ENCODE measurements at places on chromosomes 1 and 21.

- no peak for DNase-seq
Observed at GRCh38 chr1:229381234-229381633, 38.4 kb upstream of the CCSAP start.

- DNase-seq = no peak
Observed at GRCh38 chr1:40341491-40342380, 24.6 kb upstream of the COL9A2 start.

DNA sequence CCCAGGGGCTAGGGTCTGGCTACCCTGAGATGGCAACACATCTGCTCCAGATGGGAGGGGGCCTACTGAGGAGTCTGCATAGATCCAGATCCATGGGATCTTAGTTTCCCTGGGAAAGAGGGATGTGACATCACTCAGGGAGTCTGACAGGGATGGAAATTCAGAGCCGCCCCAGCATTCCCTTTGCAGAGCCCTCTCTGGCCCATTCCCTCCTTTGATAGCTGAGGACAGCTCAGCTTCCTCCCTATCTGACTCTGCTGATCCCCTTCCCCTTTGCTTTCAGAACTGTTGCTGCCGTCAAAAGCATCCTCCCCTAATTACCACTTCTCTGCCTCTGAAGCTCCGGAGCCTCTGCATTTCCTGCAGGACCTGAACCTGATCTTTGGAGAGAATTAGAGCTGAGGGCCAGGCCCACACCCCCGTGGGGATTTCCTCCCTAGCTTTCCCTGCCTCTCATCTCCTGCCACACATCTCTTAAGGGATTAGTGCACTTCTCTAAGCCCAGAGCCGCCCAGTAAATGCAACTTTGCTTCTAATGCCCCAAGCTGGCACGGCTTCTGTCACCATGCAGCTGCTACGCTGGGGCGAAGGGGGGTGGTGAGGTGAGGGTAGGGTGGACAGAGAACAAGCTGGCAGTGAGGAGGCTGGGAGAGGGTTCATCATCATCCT, 9.5 kb upstream of the ASCL5 start:
- DNase-seq = no peak

DNA sequence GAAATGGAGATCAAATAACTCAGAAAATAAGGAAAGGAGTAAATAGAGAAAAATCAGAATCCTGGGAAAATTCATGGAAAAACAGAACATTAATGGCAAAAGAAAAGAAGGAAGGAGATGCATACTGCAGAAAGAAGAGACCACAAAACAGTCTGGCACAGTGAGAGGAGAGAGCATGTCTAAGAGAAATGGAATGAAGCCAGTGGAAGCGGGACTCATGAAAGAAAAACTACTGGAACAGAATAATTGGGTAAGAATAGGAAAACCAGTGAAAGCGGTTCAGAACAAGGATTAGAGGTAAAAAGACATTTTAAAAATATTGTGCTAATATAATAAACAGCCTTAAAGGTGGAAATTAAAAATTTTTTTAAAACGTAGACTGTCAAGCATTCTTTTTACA, 93.6 kb upstream of the GREM2 start:
- DNase-seq = no peak

DNA sequence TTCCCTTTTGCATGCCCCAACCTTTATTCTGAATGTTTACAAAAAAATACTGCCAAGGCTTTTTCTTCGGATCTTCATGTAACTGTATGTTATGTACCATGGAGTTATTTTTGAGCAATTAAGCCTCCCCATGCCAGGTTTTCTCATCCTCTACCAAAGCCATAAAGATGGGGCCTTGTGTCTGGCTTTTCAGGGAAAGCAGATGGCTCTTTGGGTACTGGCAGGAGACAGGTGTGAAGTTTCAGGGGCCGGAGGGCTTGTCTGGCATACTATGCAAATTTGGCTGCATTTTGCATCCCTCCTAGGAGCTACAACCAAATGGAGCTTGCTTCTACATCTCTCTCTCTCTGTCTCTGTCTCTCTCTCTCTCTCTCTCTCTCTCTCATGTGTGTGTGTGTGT, 28.1 kb upstream of the PLXNA2 start:
- no peak for DNase-seq

- no peak for DNase-seq
Observed at GRCh38 chr1:210597555-210598134, 268.9 kb downstream of the HHAT start.

DNA sequence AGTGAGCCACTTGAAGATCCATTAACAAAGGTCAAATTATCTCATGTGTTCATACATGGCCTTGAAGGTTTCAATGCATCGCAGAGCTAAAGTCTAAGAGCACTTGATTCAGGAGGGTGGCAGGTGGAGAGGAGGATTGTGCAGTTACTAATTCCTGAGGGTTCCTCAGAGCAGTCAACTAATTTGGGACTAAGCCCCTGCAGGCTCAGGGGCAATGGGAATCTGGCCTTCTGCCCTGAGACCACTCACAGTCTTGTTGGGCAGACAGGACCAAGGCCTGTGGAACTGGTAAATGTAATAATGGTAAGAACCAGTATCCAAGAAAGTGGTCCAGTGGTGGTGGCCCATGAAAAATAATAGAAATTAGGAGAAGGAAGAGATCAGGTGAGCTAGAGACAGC, 127.4 kb upstream of the HMGB4 start:
- DNase-seq = no peak

GRCh38 chr1:145730467-145730866, 11.2 kb downstream of the CD160 start:
- DNase-seq = no peak

GRCh38 chr1:15934211-15935055, 41.5 kb downstream of the ZBTB17 start:
- DNase-seq = no peak

DNA sequence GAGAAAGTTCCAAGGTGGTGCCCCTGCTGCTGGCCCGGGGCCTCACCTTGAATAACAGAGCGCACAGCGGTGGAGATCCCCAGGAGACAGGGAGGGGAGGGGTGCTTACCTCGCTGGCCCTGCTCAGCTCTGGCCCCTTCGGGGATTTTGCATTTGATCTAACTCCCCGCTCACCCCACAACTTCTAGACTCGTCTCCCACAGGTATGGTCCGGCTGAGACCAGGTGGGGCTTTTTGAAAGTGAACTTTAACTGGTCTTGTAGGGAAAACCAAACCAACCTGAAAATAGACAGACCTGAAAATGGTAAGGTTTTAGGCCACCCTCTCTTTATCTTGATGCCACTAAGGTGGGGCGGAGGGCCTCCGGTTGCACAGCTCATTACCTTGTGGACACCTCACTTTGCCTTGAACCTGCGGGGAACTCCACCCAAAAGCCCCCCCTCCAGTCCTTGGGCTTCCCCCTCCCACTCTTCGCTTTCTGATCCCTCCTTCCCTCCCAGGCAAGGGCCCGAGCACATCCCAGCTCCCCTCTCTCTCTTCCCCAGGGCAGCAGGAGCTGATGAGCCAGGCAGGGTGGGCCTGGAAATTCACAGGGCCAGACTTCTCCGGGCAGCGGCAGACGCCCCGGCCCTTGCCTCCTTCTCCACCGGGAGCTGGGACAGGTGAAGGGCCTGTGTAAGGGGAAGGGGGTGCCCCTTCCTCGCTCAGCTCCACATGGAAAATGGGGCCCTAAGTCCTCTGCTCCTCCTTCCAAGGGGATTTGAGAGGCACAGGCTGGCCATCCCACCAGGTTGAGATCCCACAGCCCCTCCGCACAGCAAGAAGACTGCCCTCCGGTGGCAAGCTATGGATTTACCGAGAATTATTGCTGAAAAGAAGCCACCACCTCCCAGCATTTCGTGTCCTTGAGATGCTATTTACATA, 16.1 kb downstream of the TNFRSF8 start:
- DNase-seq = no peak

GRCh38 chr1:83761167-83762038, 237.5 kb downstream of the TTLL7 start:
- DNase-seq = no peak

DNA sequence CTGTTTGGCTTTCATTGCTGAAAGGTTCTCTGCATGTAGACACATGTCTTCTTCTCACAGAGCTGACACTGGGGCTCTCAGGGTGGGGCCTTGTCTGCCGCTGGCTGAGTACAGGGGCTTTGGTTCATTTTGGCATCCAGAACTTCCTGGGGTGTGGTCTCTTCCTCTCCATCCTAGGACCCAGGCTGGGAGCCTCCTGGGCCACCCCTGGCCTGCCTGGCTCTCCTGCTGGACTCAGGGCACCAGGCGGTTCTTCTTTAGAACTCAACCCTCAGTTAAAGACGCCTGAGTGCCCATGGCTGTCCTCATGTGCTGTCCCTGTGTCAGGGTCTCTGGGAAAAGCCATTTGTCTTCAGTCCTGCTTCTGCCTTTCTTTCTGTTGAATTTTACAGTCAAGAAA, 5.5 kb upstream of the KRTAP10-5 start:
- DNase-seq = no peak

GRCh38 chr1:224333309-224333926, 3.4 kb upstream of the NVL start:
- no peak for DNase-seq

GRCh38 chr1:26078286-26079177, 11.1 kb upstream of the TRIM63 start:
- DNase-seq = no peak

- no peak for DNase-seq
Observed at GRCh38 chr1:236638945-236639344, 34.6 kb upstream of the HEATR1 start.

GRCh38 chr1:53244141-53244540, 5.8 kb upstream of the MAGOH start:
- no peak for DNase-seq

- no peak for DNase-seq
Observed at GRCh38 chr1:240285540-240285939, 193.9 kb downstream of the FMN2 start.

DNA sequence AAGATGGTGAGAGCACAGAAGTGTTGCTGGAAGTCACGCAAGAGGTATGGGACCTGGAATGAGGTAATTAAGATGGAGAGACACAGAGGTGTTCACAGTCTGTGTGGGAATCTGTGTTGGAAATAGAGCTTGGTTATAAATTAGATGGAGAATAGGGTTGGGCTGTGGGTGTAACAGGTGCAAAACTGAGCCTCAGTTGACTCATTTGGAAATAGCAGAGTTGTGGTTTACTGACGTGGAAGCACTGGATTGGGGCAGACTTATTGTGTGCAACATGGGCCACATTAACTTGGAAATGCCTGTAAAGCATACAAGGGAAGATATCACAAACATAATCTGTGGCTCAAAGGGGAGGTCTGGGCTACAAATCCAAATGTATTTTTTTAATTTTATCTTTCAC, 13.0 kb downstream of the CAMSAP2 start:
- DNase-seq = no peak

DNA sequence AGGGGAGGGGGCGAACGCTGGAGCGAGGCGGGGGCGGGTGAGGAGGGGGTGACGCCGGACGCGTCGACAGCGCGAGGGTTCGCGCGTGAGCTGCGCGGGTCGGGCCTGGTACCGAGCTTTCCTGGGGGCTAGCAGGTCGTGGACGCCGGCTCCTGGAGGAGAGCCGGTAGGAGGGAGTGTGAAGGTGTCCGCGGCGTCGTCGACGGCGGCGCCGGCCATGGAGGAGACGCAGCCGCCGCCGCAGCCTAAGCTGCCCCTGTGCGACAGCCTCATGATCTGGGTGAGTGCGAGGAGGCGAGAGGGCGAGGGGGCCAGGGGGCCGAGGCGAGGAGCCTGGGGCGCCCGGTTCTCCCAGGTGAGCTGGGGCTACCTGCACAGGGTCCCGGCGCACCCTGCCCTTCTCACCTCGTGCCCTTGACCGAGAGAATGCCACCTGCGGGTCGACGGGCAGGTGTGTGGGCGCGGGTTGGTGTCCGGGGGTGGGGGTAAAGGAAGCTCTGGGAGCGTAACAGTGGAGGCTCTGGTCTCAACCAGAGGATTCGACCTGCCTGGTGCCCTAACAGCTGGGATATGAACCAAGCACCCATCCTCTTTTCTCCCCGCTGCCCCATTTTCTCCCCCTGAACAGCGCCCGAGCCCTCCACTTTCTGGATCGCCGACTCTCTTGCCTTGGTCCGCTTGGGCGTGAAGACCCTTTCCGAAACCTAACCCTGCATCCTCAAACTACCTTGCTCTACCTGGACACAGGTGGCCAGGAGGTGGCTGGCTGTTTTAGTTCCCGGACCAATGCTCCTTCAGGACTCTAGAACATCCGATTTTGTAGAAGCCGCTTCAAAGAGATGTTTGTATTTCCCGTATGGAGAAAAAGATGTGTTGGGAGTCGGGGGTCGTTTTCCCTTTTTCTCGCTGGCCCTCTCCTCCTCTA, at the start of gene HOOK1:
Gene HOOK1, plus strand, starts transcription at position 49 of the 925 bp plus-strand sequence. Its CDS starts 169 bp downstream, at position 218.
- DNase-seq = no peak

GRCh38 chr1:12528021-12528852, 89.8 kb downstream of the DHRS3 start:
- DNase-seq = no peak

DNA sequence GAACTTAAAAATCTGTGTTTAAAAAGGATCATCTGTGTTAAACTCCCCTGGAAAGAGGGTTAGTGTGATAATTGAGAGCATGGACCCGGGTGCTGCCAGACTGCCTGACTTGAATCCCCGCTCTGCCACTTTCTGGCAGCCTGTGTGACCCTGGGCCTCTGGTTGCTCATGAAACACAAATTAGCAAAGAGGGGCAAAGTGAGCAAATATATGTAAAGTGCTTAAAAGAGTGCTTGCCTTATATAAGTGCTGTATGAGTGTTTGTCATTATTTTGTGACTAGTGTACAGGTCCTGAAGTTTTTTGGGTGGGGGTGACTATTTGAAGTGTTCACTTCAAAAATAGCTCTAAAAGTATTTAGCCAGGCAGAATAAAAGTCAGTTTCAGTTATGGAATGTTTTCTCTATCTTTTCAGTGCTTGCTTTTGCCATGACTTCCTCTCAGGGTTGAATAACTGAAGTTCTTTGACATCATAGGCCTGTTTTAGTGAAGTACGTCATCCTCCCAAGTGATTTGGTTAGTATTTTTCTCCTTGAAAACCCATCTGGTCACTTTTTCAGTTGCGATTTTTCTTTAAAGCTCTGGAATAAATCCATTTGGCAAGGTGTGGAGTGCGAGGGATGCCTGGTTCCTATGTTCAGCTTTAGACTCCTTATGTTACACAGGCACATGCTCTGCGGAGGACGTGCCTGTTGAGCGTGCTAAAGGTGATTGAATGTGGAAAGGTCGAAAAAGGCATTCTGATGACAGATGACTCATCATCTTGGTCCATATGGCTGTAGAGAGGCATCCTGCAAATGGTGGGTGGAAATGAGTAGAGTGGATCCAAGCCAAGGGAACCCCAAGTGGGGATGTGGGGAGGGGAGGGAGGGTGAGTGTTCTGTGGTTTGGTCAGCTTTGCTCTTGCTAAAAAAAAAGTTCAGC, 47.8 kb downstream of the AK4 start:
- no peak for DNase-seq

DNA sequence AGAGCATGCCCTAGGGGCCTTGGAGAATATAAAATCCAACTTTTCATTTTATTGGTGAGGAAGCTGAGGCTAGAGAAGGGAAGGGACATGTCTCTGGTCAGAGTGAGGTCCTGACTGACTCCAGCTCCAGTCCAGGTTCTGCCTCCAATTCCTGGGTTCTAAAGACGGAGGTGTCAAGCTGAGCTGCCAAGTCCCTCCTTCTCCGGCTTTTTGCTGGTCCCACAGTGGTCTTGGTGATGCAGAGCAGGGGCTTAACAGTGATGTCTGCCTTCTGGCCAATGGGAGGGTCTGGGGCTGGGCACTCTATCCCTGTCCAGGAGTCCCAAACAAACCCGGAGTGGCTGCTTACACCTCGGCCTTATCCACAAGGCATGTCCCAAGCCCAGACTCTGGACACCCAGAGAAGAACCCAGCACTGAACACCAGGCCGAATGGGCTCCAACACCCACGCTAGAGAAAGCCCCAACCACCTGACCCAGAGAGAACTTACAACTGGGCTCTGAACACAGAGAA, 104.8 kb downstream of the EBNA1BP2 start:
- no peak for DNase-seq

- DNase-seq = no peak
Observed at GRCh38 chr1:198678901-198679329, 40.1 kb downstream of the PTPRC start.

- DNase-seq = peak; percentile 84
Observed at GRCh38 chr1:31944205-31945089, 6.3 kb upstream of the PTP4A2 start.
